Activated T-cell treated with anti-CD3 and anti-CD28 coated beads, Interleukin-2, amount 50 U/mL, for 72 hours (primary cell): ENCODE measurements at places on chromosomes 3 and 15. TPM values are rescaled to one million over a fixed set of nuclear protein-coding genes. Genes with fewer than 3 reads are reported as not detected.
A peak's percentile ranks its signal among the peaks of the same experiment; 100 is the strongest.

DNA sequence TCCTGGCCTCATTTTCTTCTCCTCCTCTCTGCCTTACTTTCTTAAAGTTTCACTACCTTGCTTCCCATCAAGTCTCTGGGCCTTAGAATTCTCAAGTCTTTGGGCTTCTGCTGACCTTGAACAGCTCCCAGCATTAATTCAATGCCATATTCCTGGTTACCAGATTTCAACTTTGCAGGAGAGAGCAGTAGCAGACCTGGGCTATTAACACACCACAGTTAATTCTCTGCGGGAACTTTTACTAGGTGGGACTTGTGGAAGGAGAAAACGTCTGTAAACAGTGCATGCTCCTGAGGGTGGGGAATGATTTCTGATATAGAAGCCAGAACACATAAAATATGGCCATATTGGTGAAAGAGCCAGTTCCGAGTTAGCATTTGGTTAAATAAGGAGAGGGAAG lies 214.6 kb downstream of the MEIS2 start:
- H3K4me3 ChIP-seq = no peak overlapping the region
- DNase-seq = no peak
- peaks cover 15% of the 10 kb centered on the region for H3K4me1 ChIP-seq
- H3K27me3 ChIP-seq = peaks cover 95% of the 10 kb centered on the region
- H3K36me3 ChIP-seq = peaks cover 2% of the 10 kb centered on the region

DNA sequence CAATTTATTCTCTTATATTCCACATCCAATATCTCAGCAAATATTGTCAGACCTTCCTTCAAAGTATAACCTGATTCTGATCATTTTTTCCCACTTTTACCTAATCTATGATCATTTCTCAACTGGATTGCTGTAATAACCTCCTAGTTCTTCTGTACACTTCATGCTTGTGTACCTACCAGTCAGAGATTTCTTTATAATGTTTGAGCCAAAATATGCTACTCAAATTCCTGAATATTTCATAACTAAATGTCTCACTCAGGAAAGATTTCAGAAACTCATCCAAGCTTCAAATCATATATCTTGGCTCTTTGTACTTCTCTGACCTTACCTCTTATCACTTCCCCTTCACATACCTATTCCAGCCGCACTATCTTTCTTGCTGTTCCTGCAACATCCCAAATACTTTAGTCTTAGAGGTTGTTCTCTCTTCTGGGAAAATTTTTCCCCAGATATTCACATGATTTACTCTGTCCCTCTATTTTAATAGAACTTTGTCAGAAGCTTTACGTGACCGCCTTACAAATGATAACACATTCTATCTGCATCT lies 20.0 kb downstream of the BCHE start:
- no peak overlapping the region for H3K27ac ChIP-seq
- no peaks in the 10 kb centered on the region for H3K27me3 ChIP-seq
- H3K36me3 ChIP-seq = no peaks in the 10 kb centered on the region
- H3K4me3 ChIP-seq = no peak overlapping the region

GRCh38 chr3:76570436-76571057 lies 469.4 kb upstream of the ROBO2 start:
- no peaks in the 10 kb centered on the region for H3K4me1 ChIP-seq
- H3K27ac ChIP-seq = no peak overlapping the region
- no peak overlapping the region for H3K4me3 ChIP-seq
- no peaks in the 10 kb centered on the region for H3K27me3 ChIP-seq
- no peaks in the 10 kb centered on the region for H3K36me3 ChIP-seq

The DLL4 gene
- 0.12 TPM for total RNA-seq

GRCh38 chr3:9826815-9827573 lies 16.8 kb downstream of the RPUSD3 start:
- H3K27me3 ChIP-seq = no peaks in the 10 kb centered on the region
- H3K27ac ChIP-seq = no peak overlapping the region
- peaks cover 6% of the 10 kb centered on the region for H3K4me1 ChIP-seq
- DNase-seq = peak; percentile 29

DNA sequence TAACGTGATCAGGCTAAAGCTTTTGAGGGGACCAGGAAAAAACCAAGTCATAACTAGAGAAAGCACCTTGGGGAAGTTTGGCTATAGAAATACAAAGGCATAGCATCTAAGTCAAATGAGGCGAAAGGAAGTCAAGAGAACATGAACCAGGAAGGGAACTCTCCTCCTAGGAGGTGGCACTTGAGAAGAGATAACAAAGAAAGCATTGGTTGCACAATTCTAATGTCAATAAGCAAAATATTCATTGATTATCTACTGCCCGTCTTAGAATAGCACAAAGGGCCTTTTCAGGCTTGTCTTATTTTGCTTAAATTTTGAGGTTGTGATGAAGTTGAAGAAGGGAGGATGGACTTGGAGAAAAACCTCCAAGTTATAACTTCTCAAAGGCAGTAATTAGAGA lies 73.4 kb downstream of the ALCAM start:
- H3K4me1 ChIP-seq = no peaks in the 10 kb centered on the region
- no peak overlapping the region for H3K4me3 ChIP-seq
- H3K27ac ChIP-seq = no peak overlapping the region
- DNase-seq = no peak
- no peaks in the 10 kb centered on the region for H3K36me3 ChIP-seq
- no peaks in the 10 kb centered on the region for H3K27me3 ChIP-seq

GRCh38 chr3:129585949-129586657 lies 20.4 kb downstream of the PLXND1 start:
- H3K36me3 ChIP-seq = no peaks in the 10 kb centered on the region
- DNase-seq = no peak
- no peak overlapping the region for H3K27ac ChIP-seq
- H3K27me3 ChIP-seq = peaks cover under 1% of the 10 kb centered on the region
- H3K4me3 ChIP-seq = no peak overlapping the region

- no peak for DNase-seq
- H3K27me3 ChIP-seq = no peaks in the 10 kb centered on the region
- H3K36me3 ChIP-seq = no peaks in the 10 kb centered on the region
- no peak overlapping the region for H3K27ac ChIP-seq
- no peak overlapping the region for H3K4me3 ChIP-seq
These were observed 330.7 kb upstream of the LRRC3B start for GRCh38 chr3:26291840-26292239.

DNA sequence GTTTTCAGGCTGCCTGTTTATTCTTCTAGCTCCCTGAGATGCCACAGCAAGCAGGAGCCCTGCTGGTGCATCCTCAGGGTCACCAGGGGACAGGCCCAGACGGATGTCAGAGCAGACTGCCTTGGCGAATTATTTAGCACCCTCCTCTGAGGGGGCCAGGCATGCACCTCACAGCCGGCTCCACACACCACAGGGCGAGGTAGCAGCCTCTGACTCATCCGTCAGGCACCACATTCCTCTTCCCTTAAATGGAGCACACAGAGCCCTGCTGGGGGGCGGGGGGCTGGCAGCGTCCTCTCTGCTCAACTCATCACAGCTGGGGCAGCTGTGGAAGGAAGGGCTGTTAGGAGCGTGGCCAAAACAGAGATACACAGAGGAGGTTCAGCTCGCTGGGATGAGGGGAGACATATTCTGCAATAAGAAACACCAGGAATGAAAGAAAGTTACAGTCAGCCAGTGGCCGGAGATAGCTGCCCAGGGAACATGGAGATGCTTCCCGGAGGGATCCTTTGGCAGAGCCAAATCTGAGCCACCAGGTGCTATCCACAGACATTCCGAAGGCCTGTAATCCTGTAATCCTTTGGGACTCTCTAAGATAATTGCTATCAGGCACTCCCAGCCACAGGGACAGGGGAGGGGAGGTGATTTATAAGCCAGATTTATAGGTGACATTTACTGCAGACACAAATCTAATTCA lies 13.9 kb upstream of the PRICKLE2 start:
- no peaks in the 10 kb centered on the region for H3K27me3 ChIP-seq
- H3K4me3 ChIP-seq = no peak overlapping the region
- H3K36me3 ChIP-seq = no peaks in the 10 kb centered on the region
- no peak for DNase-seq
- no peak overlapping the region for H3K27ac ChIP-seq

The ASB14 gene
- not detected for total RNA-seq

DNA sequence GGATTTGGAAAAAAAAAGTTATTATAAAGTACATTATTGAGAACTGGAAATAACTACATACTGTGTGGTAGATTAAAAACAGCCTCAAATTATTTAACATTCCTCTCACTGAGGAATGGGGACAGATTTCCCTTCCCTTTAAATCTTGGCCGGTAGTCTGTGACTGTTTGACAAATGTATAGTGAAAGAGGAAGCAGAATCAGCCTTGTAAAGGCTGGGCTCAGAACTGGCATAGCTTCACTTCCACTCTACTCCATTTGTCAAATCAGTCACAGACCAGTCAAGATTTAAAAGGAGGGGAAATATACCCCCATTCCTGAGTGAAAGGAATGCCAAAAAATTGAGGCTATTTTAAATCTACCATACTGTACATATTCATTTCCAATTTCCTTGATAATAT lies 18.2 kb upstream of the B4GALT4 start:
- no peak overlapping the region for H3K27ac ChIP-seq
- H3K4me3 ChIP-seq = no peak overlapping the region
- H3K27me3 ChIP-seq = no peaks in the 10 kb centered on the region
- no peak for DNase-seq
- no peaks in the 10 kb centered on the region for H3K36me3 ChIP-seq

DNA sequence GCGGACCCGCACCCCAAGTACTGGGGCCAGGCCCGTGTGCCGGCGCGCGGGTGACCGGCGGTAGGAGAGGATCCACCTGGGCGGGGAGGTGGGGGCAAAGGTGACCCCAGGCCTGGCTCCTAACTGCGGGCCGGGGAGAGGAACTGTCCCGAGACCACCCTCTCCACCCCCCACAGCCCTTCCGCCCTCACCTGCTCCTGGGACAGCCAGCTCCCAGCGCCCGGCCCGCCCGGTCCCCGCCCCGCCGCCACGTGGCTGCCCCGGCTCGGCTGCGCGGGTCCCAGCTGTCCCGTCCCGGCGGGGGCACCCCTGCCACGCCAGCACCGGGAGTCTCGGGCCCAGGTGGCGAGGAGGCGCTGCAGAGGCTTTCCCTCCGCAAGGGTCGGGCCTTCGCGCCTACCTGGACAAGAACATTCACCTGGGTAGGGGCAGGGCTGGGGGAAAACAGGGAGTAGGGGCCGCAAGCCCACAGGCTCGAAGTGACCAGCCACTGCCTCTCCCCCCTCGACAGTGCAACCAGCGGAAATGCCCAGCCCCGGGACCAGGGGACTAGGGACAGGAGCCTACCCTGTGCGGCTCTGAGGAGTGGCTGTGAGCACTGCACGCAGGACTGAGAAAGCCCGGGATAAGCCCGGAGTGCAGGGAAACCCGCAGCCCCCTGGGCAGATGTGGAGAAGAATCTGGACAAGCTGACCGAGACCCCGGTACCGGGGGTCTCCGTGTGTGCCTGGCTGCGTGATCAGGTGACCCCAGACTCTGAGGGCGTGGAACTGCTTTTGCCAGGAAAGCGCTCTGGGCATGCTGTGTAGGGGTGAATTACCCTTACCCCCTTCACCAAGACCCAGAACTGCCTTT lies at the start of gene SLC12A8:
TSS of gene SLC12A8 (minus strand) at position 240 of the 855 bp plus-strand sequence. CDS start 1,399 bp downstream, outside the sequence.
- no peak for DNase-seq
- H3K27me3 ChIP-seq = peaks cover 55% of the 10 kb centered on the region
- H3K27ac ChIP-seq = no peak within 1 kb of the TSS
- H3K4me3 ChIP-seq = peak within 1 kb of the TSS; percentile 45
- H3K4me1 ChIP-seq = peaks cover 27% of the 10 kb centered on the region

DNA sequence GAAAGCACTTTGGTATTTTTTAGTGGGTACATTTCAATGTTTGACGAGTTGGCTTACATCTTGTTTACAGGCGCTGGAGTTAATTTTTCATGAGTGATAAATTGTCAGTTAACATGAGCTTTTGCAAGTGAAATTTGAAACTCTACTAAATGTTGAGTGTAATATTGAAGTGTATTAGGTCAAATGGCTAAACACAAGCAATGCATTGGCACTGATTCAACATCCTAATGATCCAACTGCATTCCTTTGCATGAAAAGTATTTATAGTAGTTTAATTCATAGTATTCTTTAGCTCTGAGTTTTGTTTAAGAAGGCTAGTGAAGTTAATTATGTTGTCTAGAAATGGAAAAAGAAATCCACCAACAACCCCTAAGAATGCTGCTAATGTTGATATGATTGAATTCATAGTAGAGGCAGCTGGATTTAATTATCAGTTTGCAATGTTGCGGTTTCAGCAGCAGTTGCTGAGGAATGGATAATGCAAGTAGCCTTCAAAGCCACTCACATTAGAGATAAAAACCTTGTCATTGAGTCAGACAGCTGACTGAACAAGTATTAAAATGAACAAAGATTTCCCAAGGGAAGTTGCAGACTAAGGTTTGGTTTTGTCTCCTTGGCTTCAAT lies 245.6 kb upstream of the GOLIM4 start:
- no peaks in the 10 kb centered on the region for H3K27me3 ChIP-seq
- no peak overlapping the region for H3K4me3 ChIP-seq
- H3K36me3 ChIP-seq = no peaks in the 10 kb centered on the region
- DNase-seq = no peak

GRCh38 chr3:120713262-120713661 lies 29.1 kb downstream of the RABL3 start:
- peaks cover 4% of the 10 kb centered on the region for H3K36me3 ChIP-seq
- H3K27ac ChIP-seq = no peak overlapping the region
- no peaks in the 10 kb centered on the region for H3K27me3 ChIP-seq
- no peak overlapping the region for H3K4me3 ChIP-seq
- H3K4me1 ChIP-seq = peaks cover 5% of the 10 kb centered on the region

The DOCK3 gene
- 9.7 TPM for total RNA-seq

GRCh38 chr15:82950295-82950694 lies 2.2 kb downstream of the HOMER2 start:
- no peaks in the 10 kb centered on the region for H3K36me3 ChIP-seq
- no peak overlapping the region for H3K4me3 ChIP-seq
- no peaks in the 10 kb centered on the region for H3K4me1 ChIP-seq

The TNFAIP8L3 gene
- total RNA-seq = 0.30 TPM

The RABL3 gene
- total RNA-seq = 26.9 TPM

GRCh38 chr3:46901591-46902187 lies 24.2 kb downstream of the PTH1R start:
- H3K4me1 ChIP-seq = no peaks in the 10 kb centered on the region
- H3K4me3 ChIP-seq = no peak overlapping the region

The CTDSPL gene
- 7.0 TPM for total RNA-seq

DNA sequence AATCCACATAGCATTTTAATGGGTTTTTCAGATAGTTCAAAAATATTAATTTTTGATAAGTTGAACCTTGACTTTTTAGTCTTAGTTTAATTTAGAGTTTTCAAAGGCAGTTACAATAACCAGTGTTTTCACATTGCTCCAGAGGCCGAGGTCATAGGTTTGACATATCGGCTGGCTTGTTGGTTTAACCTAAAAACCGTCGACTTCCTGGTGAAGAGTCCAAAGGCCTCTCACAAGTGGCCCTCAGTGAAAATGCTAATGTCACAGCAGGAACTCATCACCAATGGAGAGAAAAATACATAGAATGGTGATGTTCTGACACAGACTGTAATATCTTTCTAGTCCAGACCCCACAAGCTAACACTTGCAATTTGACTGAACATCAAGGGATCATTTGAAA lies 642.3 kb downstream of the PLOD2 start:
- no peak overlapping the region for H3K4me3 ChIP-seq
- H3K36me3 ChIP-seq = no peaks in the 10 kb centered on the region

DNA sequence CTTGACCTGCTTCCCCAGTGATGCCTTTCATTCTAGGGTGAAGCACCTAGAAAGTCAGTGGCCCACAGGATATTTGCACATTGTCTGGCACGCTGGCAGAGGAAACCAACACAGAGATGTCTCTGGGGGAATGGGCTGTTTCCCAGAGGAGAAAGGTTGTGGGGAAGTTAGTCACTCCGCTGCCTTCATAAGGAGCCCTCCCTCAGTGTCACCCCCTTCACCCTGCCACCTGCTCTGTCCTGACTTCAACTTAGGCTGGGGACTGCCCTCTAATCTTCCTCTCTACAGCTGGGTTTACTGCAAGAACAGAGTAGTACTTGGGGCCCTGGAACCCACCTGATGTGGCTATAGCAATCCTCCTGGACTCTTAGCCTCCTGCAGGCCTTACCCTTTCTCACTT lies 5.7 kb downstream of the KLHDC8B start:
- H3K27me3 ChIP-seq = peaks cover 11% of the 10 kb centered on the region
- H3K27ac ChIP-seq = no peak overlapping the region
- no peaks in the 10 kb centered on the region for H3K4me1 ChIP-seq
- DNase-seq = no peak

The SEMA5B gene
- not detected for total RNA-seq
